Osteoblast (primary cell): ENCODE measurements at places on chromosomes 2 and 18.

DNA sequence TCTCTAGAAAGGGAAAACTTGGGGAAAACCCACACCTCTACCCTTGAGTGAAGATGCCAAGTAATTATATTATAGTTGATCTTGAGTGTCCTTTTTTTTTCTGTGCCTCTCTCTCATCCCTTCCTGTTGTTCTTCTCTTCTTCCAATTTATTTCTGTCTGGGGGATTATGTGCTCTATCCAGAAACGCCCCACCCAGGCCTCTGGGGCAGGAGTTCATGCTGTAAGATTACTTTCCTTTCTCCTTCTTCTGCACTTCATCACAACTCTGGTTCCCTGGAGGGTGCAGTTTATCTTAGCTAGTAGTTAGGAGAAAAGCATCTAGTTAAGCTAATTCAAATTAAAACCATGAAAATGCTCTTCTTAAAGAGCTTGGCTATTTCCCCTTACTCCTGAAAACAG, 30.3 kb upstream of the DNAJC27 start:
- H3K36me3 ChIP-seq = no peaks in the 10 kb centered on the region

DNA sequence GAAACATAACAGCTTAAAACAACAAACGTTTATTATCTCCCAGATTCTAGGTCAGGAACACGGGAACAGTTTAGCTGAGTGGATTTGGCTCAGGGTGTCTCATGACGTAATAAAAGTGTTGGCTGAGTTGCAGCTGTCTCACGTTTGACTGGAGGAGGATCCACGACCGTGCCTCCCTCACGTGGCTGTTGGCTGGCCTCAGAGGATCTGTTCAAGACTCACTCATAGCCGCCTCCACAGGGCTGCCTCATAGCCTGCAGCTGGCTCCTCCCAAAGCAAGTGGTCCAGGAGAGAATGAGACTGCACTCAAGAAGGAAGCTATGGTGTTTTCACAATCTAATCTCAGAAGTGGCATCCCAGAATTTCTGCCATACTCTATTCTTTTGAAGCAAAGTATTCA, 167.1 kb downstream of the RPRM start:
- no peak overlapping the region for H3K4me3 ChIP-seq
- H3K27ac ChIP-seq = no peak overlapping the region
- DNase-seq = no peak
- no peaks in the 10 kb centered on the region for H3K36me3 ChIP-seq
- no peaks in the 10 kb centered on the region for H3K27me3 ChIP-seq

DNA sequence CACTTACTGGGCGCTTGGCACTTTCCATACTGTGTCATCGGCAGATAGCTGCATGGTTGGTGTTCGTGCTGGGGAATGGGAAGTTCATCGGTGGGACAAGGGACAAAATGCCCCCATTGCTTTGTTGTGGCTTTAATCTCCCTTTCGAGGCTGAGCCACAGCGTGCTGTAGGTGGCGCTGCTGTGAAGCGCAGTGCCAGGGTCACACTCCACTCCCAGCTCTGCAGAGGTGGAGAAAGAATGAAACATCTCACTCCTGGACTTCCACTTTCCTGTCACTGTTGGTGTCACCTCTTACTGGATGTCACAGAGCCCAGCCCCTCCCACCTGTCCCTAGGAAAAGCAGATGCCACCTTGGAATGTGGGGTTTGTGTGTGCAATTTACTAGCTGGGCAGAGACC, 8.7 kb downstream of the TYMS start:
- H3K4me3 ChIP-seq = no peak overlapping the region
- H3K36me3 ChIP-seq = peaks cover 21% of the 10 kb centered on the region
- no peaks in the 10 kb centered on the region for H3K27me3 ChIP-seq
- no peaks in the 10 kb centered on the region for H3K4me1 ChIP-seq

DNA sequence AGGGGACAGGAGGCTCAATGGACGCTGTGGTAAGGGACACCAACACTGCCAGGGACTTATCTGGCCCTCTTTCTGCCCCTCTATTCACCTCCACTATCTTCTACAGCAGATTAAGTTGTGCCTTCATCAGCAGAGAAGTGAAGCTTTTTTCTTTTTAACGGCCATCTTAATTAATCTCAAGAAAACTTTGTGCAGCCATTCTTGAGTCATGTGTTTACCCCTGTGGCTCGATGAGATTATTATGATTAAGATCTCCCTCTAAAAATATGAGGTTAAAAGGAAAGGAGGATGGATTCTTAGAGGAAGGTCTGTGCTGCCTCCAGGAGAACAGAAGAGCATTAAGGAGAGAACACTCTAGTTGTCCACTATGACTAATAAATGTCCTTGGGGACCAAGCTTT, 32.4 kb upstream of the DSC1 start:
- H3K36me3 ChIP-seq = no peaks in the 10 kb centered on the region
- DNase-seq = no peak
- no peak overlapping the region for H3K4me3 ChIP-seq
- H3K27me3 ChIP-seq = no peaks in the 10 kb centered on the region
- no peak overlapping the region for H3K27ac ChIP-seq
- no peaks in the 10 kb centered on the region for H3K4me1 ChIP-seq
